ENCODE measurements at places on chromosomes 12 and 14.

- DNase-seq = no peak
These were observed 46.8 kb upstream of the CISTR start for GRCh38 chr12:53798575-53798974.

DNA sequence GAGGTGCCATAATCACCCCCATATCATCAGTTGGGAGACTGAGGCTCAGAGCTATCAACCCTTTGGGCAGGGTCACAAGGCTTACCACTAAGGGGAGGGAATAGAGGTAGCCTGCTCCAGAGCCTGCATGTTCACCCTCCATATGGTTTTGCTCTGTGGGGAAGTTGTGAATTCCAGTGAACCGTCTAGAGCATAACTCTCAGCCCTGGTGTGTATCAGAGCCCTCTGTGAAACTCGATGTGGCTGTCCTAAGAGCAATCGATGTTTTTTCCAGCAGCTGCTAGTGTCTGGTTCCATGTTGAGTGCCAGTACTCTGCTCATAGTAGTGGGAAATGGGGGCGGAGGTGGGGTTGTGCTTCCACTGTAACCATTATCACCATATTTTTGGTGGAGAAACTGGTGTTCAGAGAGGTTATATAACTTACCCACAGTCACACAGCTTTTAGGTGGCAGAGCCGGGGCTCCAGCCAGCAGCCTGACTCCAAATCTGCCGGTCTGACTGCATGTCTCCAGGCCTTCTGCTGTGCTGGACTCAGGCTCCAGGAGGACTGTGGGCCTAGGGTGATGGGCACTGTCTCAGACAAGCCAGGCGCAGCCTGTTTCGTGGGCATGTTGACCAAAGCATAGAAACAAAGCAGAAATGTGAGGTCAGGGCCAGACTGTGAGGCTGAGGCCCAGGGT, 104.2 kb downstream of the ADCK1 start:
- no peak for DNase-seq

GRCh38 chr12:27530157-27530922, 6.3 kb downstream of the PPFIBP1 start:
- no peak for DNase-seq

GRCh38 chr14:47917344-47917954, 242.0 kb upstream of the MDGA2 start:
- DNase-seq = no peak

DNA sequence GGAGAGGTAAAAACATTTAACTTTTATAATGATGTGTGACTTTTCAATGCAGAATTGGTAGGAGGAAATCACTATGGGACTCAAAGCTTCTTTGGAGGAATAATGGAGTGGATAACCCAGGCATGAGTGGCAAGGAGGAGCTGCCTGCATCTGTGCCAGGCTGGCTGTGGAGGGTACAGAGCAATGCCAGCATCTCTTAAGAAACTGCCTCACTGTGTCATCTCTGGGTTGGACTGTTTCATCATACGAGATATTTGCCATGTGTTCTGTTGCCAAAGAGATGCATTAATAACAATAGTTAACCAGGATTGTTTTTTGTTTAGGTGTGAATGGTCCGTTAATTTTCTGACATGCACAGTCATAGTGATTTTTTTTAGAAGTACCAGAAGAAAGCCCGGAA, 183.7 kb upstream of the NTF3 start:
- no peak for DNase-seq

DNA sequence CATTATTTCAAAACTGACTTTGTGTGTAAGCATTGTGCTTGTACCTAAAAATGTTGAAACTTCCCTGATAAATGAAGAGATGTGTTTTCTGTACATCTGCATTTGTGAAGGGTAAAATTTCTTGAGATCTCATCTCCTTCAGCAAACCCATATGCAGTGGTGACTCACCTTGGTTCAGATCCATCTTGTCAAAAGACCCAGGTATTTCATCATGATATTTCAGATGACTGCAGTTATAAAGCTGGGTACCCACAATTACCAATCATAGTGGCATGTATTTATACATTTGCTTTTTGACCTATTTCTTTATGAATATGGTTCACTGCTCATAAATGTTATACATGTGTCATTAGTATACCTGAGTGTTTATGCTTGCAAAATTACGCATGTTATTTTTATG, 1213.6 kb downstream of the GALC start:
- no peak for DNase-seq

DNA sequence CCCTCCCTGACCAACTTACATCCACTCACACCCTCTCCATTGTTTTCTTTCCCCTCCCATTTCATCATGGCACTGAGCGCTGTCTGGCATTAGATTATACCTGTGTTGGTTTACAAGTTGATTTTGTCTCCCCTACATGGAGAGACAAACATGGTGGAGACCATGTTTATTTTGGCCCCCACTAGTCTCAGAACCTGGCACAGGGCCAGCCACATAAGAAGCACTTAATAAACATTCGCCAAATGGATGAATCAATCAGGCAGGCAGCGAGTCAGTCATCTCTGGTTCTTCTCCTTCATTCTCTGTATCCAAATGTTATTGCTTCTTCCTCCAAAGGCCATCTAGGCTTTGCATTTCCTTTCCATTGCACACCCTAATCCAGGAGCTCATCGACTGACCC, 177.4 kb downstream of the DPF3 start:
- DNase-seq = no peak

GRCh38 chr12:34126239-34126641, 103.9 kb downstream of the ALG10 start:
- DNase-seq = no peak

DNA sequence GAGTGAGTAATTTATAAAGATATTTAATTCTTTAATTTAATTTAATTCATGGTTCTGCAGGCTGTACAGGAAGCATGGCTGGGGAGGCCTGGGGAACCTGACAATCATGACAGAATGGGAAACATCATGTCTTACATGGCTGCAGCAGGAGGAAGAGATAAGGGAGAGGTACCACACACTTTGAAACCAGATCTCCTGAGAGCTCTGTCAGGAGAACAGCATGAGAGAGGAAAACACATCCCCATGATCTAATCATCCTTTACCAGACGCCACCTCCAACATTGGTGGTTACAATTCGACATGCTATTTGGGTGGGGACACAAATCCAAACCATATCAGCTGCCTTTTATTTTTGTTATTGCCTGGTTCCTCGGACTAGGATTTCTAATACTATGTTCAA, 928.6 kb downstream of the TMEM121 start:
- DNase-seq = no peak

DNA sequence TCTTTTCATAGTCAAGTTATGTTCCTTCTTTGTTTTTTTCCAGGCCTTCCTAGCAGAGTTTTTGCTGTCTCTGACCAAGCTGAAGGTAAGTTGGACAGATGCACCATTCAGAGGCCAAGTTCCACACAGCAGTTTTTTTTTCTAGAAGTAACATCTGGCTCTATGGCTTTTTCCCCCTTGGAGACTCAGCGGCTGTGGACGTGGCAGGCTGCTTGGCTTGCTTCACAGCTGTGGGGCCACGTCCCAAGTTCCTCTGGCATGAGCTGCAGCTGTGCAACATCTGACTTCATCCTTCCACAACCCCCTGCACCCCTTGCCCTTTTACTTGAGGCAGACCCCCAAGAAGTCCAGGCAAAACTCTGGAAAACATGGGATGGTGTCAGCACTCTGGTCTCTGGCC, 24.2 kb upstream of the RHOJ start:
- DNase-seq = no peak

DNA sequence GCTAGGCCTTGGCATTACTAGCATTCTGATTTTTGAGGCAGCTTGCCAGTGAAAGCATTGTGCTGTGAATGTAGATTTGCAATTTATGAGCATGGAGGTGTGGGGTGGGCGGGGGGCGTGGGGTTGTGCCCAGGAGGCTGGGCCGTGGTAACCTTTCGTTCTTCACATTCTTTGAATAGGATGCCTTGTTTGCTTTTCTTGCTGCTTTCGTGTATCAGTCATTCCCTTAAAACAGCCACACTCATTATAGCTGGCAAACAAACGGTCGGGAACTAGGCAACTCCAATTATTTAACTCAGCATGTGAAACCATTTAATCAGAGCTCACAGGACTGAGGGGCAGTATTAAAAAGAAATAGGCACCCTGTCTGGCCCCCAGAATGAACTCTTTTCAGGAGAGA, 115.9 kb upstream of the PELI2 start:
- DNase-seq = no peak

- peak; percentile 15 for DNase-seq
These were observed at the start of gene JDP2 for GRCh38 chr14:75427482-75428229. JDP2 (plus strand) TSS chr14:75428022; CDS start chr14:75437921, 9,899 bp downstream.

DNA sequence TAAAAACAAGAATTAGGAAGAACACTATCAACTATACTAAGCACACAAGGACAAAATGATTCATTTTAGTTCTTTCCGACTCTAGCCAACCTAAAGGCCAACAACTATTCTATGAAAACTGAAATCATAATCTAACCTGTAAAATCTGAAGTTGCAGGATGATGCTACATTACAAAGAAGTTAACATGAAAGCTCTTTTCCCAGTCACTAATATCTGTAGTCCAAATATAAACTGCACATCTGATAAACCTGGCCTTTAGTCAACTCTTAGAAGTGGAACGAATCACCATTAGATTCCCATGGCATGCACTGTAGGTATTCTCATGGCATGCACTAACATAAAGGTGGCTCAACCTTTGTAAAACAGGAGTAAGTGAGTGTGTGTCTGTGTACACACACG, 41.7 kb downstream of the BLTP3B start:
- no peak for DNase-seq

DNA sequence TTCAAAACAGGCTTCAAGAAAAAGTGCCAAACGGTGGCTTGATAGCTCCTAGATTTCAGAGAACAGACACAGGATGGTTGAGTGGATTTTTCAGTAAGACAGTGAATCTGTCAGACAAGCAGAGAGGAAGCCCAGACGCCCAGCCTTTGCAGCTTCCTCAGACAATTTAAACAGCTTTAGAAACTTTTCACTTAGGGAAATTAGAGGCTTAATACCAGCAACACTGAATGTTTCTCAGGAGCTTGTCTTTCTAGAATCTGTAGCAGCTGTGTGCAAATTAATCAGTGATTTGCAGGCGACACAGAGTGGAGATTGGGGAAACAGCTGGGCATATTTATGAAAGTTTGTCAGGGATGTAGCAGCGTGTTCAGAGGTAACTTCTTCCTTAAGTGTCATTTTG, 362.1 kb downstream of the GALC start:
- no peak for DNase-seq

- DNase-seq = no peak
These were observed 13.7 kb downstream of the POMT2 start for GRCh38 chr14:77306851-77307496.

GRCh38 chr12:131860472-131861260, 32.5 kb downstream of the MMP17 start:
- no peak for DNase-seq

- DNase-seq = no peak
These were observed 109.1 kb upstream of the MAX start for GRCh38 chr14:65211341-65211987.

- no peak for DNase-seq
These were observed 84.7 kb downstream of the GALNT4 start for GRCh38 chr12:89439941-89440340.

DNA sequence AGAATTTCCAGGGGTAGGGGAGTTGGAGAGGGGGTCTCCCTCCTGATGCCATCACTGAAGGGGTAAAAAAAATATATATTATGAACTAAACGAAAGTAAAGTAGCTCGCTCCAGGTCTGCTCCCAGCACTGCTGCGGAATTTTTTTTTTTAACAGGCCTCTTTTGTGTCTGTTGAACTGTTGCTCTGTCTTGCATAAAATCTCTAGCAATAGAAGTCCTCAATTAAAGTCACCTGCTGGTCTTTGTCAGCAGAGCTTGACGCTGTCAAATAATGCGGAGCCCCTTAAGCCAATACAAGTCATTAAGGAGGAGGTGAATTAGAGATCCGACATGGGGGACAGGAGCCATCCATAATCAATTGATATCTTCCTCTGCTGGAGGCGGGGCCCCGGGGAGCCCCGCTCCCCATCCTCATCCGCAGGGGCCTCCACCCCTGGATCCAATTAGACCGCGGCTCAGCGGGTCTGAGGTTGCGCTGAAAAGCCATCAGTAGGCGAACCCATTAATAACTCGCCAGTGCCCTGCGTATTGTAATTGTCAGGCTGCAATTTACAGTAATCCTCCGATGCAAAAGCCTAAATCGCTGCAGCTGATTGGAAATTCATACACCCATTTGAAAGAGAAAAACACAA, 85.6 kb downstream of the DICER1 start:
- DNase-seq = no peak

- DNase-seq = no peak
These were observed 17.8 kb upstream of the STAB2 start for GRCh38 chr12:103569278-103569677.

DNA sequence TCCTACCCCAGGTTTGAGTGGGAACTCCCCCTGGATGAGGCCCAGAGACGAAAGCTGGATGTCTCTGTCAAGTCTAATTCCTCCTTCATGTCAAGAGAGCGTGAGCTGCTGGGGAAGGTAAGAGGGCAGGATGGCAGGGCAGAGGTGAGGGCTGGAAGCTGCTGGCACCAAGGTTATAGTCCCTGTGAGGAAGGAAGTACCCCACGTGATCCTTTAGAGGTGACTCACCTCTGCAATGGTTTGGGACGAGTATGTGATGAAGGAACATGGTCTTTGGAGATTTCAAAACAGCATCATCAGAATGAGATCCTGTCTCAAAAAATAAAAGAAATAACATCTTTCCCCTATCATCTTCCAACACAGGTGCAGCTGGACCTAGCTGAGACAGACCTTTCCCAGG, 9.2 kb upstream of the MYL6B start:
- no peak for DNase-seq

GRCh38 chr12:3967556-3968160, 94.5 kb upstream of the PARP11 start:
- DNase-seq = no peak

GRCh38 chr14:42140831-42141279, 534.2 kb downstream of the LRFN5 start:
- no peak for DNase-seq

GRCh38 chr12:91685917-91686316, 459.7 kb downstream of the BTG1 start:
- DNase-seq = no peak

GRCh38 chr12:20483776-20484175, 115.4 kb downstream of the PDE3A start:
- DNase-seq = no peak

GRCh38 chr12:113418213-113418879, 3.8 kb upstream of the SDSL start:
- DNase-seq = no peak

- no peak for DNase-seq
These were observed 140.0 kb downstream of the DAD1 start for GRCh38 chr14:22448905-22449599.

GRCh38 chr12:5099591-5099990, 55.9 kb downstream of the KCNA5 start:
- DNase-seq = no peak

DNA sequence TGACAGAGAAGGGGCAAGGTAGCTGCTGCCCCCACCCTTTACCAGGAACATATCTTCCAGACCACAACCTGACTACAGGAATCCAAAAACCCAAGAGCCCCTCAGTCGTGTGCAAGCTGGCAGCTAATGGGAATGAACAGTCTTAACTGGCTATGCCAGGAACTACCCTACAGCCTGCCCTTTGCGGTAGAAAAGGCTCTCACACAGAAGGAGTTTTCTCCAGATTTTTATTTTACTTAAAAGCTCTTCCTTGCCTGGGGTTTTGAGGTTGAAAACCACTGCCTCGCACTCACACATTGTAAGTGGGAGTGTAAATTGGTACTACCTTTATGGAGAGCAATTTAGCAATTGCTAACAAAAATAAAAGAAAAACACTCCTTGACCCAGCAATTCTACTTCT, 28.3 kb downstream of the PITPNM2 start:
- no peak for DNase-seq

- peak; percentile 57 for DNase-seq
These were observed 75.2 kb upstream of the FBRSL1 start for GRCh38 chr12:132414634-132415326.

Measured in stimulated activated CD4-positive, alpha-beta T cell treated with anti-CD3 and anti-CD28 coated beads, TNF-alpha, amount 100 ng/mL, for 4 hours (primary cell).